Left renal pelvis (tissue), 4 donors: ENCODE measurements at places on chromosomes 13 and 19. TPM values are rescaled to one million over a fixed set of nuclear protein-coding genes. Genes with fewer than 3 reads are reported as not detected.

The PSG6 gene
- 0.10 TPM for polyA plus RNA-seq

The ZNF681 gene
- polyA plus RNA-seq = 8.1 TPM

The ZNF628 gene
- polyA plus RNA-seq = 4.0 TPM

The DNAAF3 gene
- polyA plus RNA-seq = 10.4 TPM

The SLC6A16 gene
- polyA plus RNA-seq = 2.1 TPM

The PLIN5 gene
- polyA plus RNA-seq = 4.0 TPM

The POU2F2 gene
- polyA plus RNA-seq = 0.69 TPM

The RNF225 gene
- polyA plus RNA-seq = not detected

The KRTDAP gene
- polyA plus RNA-seq = 1.9 TPM

The S1PR4 gene
- 0.21 TPM for polyA plus RNA-seq
